ENCODE measurements at places on chromosomes 7 and 10.

DNA sequence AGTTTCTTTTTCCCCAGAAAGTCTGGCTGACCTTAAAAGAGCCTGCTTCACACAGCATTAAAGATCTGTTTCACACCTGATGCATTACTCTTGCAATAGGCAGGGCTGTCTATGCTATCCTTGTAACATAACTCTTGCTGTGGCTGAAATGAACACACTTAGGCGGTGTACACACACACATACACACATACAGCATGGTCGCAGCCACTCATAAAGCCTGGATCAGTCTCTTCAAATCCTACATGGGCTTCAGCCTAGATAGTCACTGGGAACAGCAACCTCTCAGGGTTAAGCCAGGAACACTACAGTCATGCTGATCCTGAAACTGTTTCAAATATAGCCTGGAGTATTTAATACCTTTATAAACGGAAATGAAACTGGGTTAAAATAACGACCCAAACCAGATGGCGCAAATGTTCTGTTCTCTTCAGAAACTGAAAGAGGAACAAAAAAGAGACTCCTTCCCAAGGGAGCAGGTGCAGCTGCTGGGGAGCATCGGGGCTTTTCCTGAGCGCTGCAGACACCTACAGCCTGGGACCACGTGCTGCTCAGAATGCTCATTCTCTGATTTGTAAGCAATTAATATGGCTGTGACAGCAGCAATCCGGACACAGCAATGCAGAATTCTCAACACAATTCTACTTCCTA, 61.0 kb upstream of the SFMBT2 start:
- DNase-seq: no peak

DNA sequence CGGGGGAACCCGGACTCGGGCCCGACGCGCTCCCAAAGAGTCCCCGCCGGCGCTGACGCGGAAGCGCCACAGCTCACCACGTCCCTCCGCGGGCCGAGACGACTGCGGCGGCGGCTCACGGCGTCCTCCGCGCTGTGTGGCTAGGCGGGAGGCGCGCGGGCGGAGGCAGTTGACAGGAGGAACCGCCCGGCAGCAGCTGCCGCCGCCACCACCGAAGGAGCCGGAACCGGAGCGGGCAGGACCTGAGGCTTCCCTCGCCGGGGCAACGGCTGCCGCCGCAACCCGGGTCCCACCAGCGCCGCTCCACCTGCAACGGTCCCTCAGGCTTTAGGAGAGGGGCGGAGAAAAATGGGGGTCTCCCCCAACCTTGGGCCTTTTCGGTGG, 334 bp downstream of the ZNF800 start:
- DNase-seq: peak; percentile 74

DNA sequence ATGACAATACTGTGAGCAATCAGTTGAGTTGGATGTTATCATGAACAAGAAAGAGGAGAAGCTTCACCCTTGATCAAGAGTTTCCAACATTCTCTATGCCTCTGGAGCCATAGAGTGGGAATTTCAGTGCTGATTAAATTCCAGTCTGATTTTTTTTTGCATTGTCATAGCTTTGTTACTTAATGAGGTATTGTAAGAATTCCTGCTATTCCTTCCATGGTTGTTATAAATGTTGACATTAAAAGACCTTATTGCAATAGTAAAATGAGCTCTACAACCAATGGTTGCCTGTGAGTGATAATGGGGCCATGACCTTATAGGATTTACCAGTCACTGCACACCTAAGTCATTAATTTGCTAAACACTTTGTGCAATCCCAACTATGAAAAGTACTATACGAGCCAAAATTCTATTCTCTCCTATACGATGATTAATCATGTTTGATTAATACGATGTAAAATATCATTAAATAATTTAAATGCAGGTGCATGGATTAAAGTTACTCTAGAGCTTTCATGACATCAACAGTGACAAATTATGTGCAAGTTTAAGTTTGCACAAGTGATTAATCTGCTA, 353.2 kb upstream of the KLF6 start:
- DNase-seq: no peak

- DNase-seq: no peak
Measured at GRCh38 chr10:66941491-66941890, 15.7 kb downstream of the LRRTM3 start.

DNA sequence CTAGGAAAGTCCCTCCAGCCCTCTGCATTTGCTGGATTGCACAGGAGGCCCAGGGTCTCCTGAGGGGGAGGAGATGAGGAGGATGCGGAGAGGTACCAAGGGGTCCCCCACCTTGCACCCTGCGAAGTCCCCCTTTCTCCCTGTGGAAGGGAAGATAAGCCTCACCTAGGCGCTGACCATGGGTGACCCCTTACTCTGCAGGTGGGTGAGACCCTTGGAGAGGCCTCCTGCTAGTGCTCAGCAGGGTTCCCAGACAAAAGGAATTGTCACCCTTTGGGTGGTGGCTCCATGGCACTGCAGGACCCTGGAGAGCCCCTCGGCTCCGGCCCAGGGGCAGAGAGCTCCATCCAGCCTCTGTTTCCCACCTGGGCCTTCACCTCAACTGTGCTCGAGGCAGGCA, 107.0 kb upstream of the RET start:
- no peak for DNase-seq
